ENCODE measurements at places on chromosomes 6 and 20.

DNA sequence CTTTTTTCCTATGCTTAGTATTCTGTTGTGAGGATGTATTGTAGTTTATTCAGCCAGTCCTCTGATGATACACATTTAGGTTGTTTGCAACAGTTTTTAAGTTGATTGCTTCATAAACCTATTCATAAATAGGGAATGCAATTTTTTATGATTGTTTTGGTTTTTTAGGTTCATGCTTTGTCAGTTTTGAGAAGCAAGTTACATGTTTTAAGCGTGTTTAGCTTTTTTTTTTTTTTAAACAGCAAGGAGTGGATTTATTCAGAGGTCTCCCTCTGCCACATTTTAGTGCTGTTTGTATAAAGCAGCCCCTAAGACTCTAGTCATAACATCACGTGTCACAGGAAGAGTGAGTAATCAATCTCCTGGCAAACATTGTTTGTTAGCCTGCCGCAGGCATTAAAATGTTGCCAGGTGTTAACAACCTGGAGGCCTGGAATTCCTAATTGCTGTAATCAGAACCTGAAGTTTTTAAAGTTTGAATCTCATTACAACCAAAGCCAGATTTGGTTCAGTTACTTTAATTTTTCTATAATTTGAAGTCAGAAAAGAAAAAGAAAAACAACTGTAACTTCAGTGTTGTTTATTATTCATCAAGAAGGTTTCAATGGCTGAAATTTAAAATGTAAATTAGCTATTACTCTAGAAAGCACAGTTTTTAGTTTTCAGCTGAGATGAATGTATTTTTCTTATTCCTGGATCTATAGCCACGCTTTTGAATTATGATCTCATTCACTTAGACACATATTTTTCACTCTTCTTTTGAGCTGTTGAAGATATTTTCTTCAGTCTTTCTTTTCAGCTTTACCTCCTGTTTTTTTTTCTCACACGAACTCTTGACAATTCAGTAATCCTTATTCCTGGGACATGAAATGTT lies 59.2 kb downstream of the KCNS1 start:
- DNase-seq, result no peak

- no peak for DNase-seq
Measured at GRCh38 chr20:8525017-8525343, 392.9 kb downstream of the PLCB1 start.

- DNase-seq, result no peak
Measured at GRCh38 chr6:15550546-15551123, 112.2 kb downstream of the DTNBP1 start.

DNA sequence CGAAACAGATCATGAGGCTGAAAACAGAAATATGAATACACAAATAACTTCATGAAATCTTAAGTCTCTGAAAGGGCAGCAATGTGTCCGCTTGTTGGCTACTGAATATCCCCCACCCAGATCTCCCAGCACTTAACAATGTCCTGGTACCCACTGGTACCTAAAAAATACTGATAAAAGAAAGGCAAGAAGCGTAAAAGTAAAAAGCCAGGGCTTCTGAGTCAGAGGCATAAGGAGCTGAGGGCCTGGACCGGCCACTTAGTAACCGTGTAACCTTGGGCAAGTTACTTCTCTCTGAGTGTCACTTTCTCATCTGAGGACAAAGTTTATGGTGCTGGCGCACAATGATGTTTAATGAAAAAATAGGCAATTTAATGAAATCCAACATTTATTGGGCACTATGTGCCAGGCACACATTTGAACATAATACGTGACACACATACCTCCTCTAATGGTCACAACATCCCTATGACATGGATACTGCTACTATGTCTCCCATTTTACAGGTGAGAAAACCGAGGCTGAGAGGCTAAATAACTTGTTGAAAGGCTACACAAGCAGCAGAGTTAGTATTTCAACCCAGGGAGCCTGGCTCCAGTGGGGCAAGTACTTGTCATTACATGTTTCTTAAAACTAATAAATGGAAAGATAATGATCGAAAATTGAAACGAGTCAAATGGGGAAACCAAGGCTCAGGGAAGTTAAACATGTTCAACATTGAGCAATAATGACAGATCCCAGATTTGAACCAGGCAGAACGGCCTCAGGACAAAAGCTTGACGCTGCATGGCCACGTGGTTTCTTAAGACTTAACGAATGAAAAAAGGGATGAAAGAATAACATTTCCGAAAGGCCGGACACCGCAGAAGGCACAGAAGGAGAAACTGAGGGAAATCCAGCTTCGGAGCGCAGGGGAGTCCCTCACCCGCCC lies 828 bp downstream of the TP53RK start:
- no peak for DNase-seq

DNA sequence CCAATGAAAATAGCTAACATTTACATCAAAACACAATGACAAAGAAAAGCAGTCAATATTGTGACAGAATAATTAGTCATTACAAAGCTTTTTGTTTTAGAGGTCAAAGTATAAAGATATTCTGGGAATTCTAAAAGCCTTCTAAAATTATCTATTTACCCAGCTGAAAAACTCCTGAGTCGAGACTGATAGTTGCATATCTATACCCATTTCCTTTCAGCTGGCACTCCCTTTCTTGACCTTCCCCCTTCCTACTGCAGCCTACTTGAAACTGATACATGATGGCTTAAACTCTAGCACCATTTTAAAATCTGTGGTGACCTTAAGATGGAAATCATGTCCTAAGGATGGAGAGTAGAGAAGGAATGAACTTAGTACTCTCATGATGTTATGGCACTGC lies 38.6 kb downstream of the LMBRD1 start:
- DNase-seq, result no peak

DNA sequence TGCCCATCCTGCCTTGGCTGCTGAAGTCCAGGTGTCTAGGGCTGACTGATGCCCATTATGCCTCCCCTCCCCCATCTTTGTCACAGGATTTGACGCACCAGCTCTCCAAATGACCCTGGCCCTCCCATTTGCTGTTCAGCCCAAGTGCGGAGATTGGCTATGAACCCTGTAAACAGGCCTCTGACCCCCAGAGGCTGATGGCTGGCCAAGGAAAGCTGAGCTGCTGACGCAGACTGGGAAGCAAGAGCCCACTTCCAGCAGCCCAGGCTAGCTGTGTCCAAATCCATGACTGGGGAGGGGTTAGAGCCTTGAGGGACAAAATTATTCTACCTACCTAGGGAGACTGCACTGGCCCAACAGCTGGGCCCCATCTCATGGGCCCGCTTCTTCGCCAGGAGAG lies 797 bp upstream of the GNRH2 start:
- no peak for DNase-seq

DNA sequence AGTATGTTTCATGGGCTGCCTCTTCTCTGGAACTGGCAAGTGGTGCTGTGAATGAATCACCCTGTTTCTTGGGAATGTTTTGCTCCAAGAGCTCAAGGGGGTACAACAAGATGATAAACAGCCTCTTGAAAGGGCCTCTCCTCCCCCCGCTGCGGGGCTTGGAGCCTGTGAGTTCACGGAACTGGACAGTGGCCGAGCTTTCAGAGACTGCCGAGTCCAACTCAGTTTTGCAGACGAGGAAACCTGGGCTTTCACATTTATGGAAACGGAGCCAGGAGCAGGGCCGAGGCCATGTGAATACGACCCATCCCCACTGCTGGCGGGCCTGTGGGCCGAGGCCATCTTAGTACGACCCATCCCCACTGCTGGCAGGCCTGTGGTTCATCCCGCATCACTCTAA lies 18.2 kb upstream of the SRC start:
- no peak for DNase-seq

DNA sequence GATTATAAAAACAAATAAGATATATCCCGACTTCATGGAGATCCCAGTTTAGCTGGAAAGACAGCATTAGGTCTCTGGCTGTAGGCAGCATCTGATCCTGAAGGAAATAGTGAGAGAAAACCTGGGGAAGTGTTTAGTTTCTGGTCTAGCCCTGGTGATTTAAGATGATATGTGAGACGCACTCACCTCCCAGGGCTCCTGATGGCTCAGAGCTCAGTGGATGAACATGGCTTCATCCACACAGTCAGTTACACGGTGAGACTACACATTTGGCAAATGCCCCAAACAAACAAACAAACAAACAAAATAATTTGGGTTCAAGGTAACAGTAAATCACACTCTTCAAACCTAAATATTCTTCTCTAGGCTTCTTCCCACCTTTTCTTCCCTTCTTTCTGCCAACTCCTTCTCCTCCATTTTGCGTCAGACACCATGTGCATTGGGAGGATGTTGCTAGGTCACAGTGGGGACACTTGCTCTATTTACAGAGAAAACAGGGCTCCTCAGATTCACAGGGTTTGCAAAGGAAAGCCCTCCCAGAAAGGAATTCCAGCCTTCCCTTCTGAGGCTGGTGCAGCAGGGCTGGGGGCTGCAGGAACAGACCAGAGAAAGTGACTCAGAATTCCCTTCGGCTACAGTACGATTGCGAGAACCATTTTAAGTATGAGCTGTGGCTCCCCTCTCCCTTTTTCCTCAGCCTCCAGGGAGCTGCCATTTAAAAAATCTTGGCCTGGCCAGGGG lies 59.6 kb upstream of the SALL4 start:
- DNase-seq, result no peak

- no peak for DNase-seq
Measured at GRCh38 chr6:152478377-152479010, 158.7 kb downstream of the SYNE1 start.

DNA sequence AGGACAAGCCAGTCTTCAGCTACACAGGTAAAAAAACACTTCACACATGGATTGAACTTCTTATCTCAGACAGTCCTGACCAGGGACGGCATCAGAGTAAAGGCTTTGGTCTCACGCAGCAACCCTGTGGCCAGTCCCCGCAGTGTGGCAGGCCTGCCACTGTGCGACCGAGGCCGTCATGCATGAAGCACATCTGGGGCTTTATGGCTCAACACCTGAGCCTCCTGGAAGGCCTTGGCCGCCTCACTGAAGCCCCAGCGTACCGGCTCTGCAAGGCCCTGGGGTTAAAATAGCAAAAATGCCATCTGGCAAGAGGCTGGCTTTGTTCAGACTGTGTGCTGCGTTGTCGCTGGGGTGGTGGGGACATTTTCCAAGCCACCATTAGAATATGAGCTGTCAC lies 32.8 kb downstream of the TBC1D7 start:
- DNase-seq, result no peak

GRCh38 chr20:31845300-31845863 lies at the start of gene FOXS1:
Gene FOXS1 (minus strand): TSS chr20:31845604. CDS start chr20:31845542, 62 bp downstream.
- DNase-seq, result no peak

- no peak for DNase-seq
Measured at GRCh38 chr6:33061987-33062386, 11.5 kb downstream of the HLA-DPA1 start.

- DNase-seq, result no peak
Measured at GRCh38 chr6:89679215-89680120, 40.9 kb upstream of the LYRM2 start.

DNA sequence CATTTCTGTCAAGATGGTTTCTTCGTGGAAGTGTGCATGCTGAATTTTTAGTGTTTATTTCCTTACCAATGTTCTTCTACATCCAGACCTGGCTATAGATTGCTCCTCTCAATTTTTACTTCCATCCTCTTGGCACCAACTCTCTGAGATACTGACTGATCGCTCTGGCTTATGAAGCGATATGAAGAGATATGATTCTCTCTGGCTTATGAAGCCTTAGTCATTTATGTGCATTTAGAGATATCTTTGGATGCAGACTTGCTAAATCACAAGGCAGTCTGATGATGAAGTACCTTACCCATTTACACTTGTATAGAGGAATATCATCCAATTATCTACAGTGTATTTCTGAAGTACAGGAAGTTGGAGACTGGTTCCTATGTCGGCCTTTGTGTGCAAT lies 295.4 kb upstream of the STXBP5 start:
- DNase-seq, result no peak

Data from NCI-H1694 (cell line).